DMS153 (cell line): ENCODE measurements at places on chromosomes 13 and 19.

DNA sequence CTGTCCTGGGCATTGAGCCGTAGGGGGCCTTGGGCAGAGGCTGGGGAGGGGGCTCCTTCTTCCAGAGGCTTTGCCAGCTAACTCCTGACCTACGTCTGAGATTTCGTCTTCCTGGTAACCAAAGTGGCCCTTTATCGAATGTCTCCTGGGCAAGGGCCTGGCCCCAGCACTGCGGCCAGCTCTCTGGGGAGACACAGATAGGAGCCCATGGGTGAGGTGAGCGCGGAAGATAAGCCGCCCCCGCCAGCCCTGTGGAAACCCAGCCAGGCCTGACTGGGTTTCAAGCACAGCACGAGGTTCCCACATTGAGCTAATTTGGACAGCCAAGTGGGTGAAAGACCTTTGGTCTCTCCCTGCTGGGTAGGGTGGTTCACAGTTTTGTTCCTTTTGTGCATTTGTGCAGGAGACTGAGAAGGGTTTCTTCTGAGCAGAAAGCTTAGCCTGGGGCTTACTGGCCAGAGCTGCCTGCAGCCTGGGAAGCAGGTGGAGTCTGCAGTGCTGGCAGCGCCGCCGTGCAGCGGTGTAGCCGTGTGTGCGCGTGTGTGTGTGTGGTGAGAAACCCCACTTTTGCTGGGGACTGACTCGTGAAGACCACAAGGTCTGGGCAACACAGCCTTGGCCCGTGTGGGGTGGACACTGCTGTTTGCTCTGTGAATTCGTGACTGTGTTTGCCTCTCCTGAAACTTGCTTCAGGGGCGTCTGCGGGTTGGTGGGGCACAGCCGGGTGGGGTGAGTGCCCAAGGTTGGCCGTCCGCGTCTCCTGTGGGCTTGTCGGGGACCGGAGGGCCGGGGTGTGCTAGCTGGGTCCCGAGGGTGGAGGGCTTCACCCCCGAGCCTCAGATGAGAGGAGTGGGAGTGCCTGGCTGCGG lies 2.5 kb downstream of the BSG start:
- no peak for DNase-seq

DNA sequence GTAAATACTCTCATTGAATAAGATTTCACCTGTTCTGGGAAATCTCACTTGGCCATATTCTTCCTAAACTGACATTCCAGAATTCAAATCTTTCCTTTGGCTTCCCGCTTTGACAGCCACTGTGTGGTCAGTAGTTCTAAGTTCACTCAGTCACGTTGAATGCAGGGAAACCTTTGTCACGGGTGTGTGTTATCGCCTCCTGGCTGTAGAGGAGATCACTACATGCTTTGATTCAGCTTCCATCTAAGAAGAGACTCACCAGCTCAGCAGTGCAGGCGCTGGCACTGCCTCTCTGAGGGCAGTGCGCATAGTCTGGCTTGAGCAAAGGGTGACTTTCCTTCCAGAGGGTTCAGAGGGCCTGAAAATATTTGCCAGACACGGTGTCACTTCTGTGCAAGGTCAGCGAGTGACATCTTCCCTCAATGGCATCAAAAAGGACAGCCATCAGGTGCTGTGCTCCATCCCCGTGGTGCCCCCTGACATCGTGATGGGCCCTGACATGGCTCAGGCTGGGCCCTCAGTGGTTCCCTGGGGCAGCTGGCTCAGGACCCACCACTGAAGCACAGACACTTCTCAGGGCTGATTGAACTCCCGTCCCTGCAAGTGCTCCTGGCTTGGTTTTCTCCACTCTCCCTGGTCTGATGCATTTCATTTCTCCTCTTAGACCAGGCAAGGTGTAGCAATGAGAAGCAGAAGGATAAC lies 635.4 kb upstream of the ARGLU1 start:
- no peak for DNase-seq

DNA sequence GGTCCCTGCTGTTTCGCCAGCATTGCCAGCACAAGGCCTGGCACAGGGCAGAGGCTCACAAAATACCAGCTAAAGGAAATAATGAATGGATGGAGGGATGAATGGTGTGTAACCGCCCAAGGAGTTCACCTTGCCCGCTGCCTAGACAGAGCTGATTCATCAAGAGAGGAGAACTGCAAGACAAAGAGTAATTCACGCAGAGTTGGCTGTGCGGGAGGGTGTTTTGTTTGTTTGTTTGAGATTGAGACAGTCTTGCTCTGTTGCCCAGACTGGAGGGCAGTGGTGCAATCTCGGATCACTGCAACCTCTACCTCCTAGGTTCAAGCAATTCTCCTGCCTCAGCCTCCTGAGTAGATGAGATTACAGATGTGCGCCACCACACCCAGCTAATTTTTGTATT lies 3.0 kb downstream of the OPA3 start:
- no peak for DNase-seq

- DNase-seq, result no peak
Measured at GRCh38 chr13:47100214-47100853, 203.5 kb upstream of the HTR2A start.

DNA sequence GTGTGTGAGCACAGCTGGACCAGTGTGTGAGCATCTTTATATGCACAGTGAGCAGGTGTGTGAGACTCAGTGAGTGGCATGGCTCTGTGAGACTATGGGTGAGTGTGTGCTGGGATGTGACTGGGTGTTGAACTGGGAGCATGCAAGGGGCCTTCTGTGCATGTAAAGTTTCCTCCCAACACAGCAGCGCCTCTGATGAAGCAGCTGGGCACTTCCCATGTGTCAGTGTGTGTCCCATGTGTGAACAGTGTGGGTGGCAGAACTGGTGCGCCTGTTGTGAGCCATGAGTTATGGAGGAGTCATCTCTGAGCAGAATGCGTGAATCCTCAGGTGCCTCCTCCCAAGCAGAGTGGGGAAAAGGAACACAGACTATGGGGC lies 24.1 kb downstream of the LGALS16 start:
- DNase-seq, result no peak

- DNase-seq, result no peak
Measured at GRCh38 chr13:38415233-38415632, 65.6 kb downstream of the UFM1 start.

- DNase-seq, result no peak
Measured at GRCh38 chr13:24381541-24382265, 72.3 kb downstream of the C1QTNF9 start.

GRCh38 chr13:46142776-46143175 lies 37.9 kb upstream of the CPB2 start:
- DNase-seq, result peak; percentile 31

DNA sequence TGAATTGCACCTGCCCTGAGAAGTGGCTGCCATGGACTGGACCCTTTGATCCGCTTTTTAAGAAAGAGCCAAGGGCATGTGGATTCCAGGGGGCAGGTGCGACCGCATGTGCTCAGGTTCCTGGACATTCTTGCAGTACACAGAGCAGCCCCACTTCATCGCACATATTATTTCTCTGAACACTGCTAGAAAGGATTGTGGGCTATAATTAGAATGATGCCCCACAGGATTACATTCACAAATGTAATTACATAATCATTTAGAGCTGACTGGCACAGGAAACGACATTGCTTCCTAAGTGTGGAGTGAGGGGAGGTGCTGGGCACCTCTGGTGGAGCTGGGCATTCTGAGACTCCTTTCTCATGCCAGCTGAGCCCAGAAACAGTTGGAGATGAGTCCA lies 37.5 kb upstream of the VSTM2B start:
- DNase-seq, result no peak

DNA sequence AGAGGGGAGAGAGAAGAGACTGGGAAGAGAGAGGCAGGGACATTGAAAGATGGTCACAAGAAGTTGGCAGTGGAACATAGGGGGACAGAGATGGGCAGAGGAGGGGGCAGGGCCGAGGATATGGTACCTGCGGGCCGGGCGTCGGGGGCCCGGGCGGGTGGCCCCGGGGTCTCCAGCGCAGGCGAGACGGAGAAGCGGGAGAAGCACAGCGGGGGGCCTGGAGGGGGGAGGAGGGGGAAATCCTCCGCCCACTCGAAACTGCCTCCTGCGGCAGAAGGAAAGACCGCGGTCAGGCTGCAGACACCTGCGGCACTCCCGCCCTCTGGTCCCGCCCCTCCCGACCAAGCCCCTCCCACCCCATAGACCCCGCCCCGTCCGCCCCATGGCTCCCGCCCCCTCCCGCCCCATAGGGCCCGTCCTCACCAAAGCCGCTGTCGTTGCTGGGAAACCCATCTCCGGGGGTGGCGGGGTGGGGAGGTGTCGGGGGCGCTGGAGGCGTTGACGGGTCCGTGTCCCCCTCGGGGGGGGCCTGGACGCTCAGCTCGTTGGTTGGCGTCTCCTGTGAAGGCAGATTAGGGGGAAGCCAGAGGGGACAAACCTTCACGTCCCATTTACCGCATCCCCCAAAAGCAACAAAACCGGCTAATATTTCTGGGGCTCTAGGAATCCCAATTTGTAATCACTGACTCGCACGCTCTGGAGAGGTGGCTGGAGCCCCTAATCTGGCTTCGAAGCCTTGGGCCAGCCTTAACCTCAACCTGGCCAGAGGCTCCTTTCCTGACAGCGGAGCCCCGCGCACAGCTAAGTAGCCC lies 20.4 kb downstream of the LMTK3 start:
- DNase-seq, result peak; percentile 49

GRCh38 chr13:76383676-76384461 lies 502.3 kb downstream of the KCTD12 start:
- peak; percentile 4 for DNase-seq
